ENCODE measurements at places on chromosomes 3 and 15.

GRCh38 chr3:58041826-58042324 lies 33.7 kb downstream of the FLNB start:
- H3K4me1 ChIP-seq: peaks cover 51% of the 10 kb centered on the region
- H3K27ac ChIP-seq: no peak overlapping the region
- H3K4me3 ChIP-seq: peak overlapping the region; percentile 26

GRCh38 chr15:74817370-74817737 lies 4.7 kb downstream of the LMAN1L start:
- H3K4me1 ChIP-seq: peaks cover 16% of the 10 kb centered on the region
- no peaks in the 10 kb centered on the region for H3K36me3 ChIP-seq
- DNase-seq: no peak

DNA sequence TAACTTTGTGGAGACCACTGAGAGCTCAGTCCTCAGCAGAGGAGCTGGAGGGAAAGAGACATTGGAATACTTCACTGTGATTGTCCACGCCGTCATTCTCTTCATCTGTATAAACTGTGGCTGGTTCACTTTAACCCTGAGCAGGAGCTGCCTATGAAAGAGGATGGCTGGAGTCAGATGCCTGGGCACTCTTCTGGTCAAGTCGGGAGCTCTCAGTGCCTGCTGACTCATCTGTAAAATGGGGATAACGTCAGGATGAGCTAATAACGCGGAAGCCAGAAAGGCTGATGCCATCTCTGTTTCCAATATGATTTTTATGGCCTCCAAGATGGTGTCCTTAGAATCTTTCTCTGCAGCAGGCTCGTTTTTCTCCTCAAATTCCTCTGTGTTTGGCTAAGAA lies 51.6 kb upstream of the MRPS22 start:
- no peak for DNase-seq
- no peaks in the 10 kb centered on the region for H3K36me3 ChIP-seq
- no peaks in the 10 kb centered on the region for H3K27me3 ChIP-seq
- H3K27ac ChIP-seq: no peak overlapping the region
- no peaks in the 10 kb centered on the region for H3K4me1 ChIP-seq

DNA sequence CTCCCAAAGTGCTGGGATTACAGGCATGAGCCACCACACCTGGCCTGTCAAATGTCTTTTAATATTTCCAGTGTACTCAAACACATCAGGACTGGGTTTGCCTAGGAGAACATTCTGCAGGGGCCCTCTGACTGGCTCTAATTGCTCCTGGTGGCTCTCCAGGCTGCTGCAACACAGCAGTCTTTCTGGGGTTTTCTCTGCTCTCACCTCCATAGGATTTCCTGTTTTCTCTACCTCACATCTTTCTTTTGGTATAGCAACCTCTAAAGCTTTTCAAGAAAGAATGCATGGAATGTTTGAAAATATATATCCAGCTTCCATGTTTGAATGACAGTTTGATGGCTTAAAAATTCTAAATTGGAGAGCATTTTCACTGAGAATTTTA lies 83.3 kb upstream of the IGSF10 start:
- no peaks in the 10 kb centered on the region for H3K4me1 ChIP-seq
- H3K36me3 ChIP-seq: no peaks in the 10 kb centered on the region
- no peak overlapping the region for H3K4me3 ChIP-seq
- H3K27me3 ChIP-seq: peaks cover 1% of the 10 kb centered on the region
- H3K27ac ChIP-seq: no peak overlapping the region

DNA sequence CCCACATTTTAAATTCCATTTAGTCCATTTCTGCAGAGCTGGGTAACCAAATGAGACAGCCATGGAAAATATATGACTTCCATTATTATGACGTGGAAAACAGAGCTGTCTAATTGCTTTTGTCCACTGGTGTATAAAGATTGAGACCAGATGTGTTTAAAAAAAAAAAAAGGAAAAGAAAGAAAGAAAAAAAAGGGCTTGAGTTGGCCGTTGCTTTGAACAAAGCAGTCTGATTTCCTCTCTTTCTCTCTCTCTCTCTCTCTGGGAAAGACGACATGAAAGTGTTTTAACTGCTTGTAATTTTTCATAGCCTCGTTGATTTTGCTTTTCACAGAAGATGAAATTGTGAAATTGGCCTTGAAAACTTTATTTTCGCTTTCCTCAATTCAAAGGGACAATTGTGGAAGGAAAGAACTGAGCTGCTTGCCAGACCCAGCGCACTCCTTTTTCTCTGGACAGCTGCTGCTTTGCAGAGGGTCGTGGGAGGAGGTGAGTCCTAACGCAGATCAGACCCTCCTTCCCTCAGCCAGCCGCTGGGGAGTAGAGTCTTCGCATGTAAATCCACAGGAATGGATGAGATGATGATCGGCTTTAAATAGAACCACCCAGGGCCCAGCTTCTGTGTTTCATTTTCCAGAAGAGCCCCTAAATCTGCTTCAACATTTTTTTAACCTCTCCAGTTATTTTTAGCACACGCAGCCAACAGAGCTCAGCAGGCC lies 42.8 kb upstream of the UBE2E1 start:
- H3K4me1 ChIP-seq: peaks cover 21% of the 10 kb centered on the region
- no peak overlapping the region for H3K4me3 ChIP-seq
- no peaks in the 10 kb centered on the region for H3K27me3 ChIP-seq
- DNase-seq: no peak

- no peak overlapping the region for H3K27ac ChIP-seq
- no peaks in the 10 kb centered on the region for H3K27me3 ChIP-seq
- no peak overlapping the region for H3K4me3 ChIP-seq
Measured at GRCh38 chr3:114892131-114892879, 254.8 kb downstream of the ZBTB20 start.

Data from activated T-helper 1 cell treated with anti-CD3 and anti-CD28 coated beads, Interleukin-12 subunit alpha, Interleukin-12 subunit beta, Interleukin-2, Interleukin-4 antibody, amounts not matched to agents 30 ng/mL and 10 ng/mL and 1 ng/mL, durations not matched to agents 14 hours and 24 hours and 36 hours (primary cell).